ENCODE measurements at places on chromosomes 16 and 17.

DNA sequence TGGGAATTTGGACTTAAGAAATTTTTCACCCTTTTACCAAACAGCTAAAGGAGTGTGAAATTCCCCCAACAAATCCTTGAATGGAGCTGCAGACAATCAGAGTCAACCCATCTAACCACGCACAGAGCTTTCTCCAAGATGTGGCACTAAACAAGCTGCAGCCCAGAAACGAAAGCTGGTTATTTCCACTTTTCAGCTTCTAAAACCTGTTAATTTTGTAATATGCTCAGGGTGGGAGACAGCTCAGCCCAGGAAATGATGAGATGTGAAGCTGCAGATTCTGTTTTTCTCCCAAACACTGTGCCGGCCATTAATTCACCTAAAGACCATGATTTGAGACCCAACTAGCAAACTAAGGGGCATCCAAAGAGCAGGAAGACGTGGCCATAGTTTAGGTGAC, 33.2 kb upstream of the ABR start:
- DNase-seq, result no peak

- no peak for DNase-seq
Measured at GRCh38 chr17:37130984-37131446, 182.3 kb downstream of the AATF start.

GRCh38 chr17:47942096-47942510, 732 bp downstream of the PNPO start:
- no peak for DNase-seq

GRCh38 chr16:11401161-11402050, 56.1 kb downstream of the RMI2 start:
- no peak for DNase-seq

DNA sequence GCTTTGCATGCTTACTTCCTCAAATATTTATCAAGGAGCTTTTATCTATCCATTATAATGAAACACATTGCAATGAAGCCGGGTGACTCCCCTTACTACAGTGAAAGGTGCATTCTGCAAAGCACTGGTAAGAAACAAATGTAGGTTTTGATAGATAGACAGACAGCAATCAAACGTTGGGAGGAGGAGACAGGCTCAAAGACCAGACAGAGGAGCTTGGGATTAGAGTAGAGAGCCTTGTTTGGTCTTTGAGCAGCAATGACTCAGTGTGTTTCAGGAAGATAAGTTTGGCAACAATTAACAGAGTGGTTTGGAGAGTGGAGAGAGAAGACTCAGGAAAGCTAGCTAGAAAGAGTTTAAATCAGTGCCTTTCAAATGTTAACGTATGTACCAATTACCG, 68.8 kb downstream of the ZNF18 start:
- no peak for DNase-seq

DNA sequence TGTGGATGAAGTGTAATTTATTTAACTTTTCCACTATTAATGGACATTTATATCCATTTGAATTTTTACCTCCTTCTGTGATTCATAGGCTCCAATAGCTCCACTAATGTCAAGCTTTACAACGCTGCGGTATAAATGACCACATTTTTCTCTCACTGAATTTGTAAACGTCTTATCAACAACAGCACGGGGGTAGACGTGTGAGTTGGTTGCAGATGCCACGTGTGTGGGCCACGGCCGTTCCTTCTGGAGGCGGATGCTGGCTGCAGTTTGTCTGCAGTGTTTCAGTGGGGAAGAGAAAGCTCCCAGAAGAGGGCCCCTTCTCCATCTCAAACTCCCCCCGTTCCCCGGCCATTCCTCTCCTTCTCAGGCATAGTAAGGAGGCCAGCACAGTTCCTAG, 68.2 kb upstream of the XYLT1 start:
- no peak for DNase-seq

GRCh38 chr17:69654981-69655855, 240.7 kb downstream of the MAP2K6 start:
- no peak for DNase-seq

DNA sequence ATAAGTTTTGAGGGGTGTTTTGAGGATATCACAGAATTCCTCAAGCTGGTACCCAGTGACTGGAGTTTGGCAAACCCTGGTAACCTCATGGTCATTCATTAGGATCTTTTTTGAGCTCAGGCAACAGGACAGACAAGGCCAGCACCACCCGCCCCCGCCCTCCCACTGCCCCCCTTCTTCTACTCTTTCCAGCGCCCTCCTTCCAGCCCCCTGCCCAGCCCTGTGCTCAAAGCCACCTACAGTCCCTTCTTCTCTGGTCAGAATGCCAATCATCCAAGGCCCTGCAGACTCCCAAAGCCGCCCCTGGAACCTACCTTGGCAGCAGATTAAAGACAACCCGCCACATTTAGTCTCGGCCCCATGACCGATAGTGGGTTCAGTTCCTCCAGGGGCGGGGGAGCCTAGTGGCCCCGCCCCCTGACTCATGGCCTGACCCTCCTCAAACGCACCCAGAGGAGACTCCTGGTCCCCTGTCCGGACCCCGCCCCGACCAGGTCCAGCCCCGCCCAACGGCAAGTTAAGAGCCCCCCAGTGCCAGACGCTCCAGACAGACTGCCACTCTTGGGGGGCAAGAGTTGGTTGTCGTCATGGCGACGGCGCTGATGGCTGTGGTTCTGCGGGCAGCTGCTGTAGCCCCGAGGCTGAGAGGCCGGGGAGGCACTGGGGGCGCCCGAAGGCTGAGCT, at the start of gene NAGS:
NAGS (plus strand) TSS at position 546 of the 684 bp plus-strand sequence; CDS start at position 588, 42 bp downstream.
- no peak for DNase-seq

DNA sequence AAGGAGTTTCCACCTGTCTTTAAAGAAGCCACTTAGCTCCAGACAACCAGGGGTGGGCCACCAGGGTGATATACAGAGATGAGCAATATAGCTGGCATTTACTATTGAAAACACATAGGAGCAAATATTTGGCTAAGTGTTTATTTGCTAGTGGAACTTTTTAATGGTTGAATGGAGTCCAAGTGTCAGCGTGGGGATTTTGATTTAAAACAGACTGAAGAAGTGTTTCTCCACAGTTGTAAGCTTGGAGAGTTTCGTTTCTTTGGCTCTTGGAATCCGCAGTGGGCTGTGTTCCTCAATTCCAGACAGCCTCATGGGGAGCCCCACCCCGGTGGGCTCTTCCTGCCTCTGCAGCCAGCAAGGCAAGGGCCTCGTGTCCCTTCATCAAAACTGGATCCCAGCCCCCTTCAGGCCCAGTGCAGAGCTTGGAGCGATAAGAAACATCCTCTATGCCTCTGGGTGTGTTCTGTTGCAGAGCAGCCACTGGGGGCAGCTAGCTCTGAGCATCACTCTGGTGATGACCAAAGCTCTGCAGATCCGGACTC, 36.1 kb downstream of the NOG start:
- DNase-seq, result no peak

DNA sequence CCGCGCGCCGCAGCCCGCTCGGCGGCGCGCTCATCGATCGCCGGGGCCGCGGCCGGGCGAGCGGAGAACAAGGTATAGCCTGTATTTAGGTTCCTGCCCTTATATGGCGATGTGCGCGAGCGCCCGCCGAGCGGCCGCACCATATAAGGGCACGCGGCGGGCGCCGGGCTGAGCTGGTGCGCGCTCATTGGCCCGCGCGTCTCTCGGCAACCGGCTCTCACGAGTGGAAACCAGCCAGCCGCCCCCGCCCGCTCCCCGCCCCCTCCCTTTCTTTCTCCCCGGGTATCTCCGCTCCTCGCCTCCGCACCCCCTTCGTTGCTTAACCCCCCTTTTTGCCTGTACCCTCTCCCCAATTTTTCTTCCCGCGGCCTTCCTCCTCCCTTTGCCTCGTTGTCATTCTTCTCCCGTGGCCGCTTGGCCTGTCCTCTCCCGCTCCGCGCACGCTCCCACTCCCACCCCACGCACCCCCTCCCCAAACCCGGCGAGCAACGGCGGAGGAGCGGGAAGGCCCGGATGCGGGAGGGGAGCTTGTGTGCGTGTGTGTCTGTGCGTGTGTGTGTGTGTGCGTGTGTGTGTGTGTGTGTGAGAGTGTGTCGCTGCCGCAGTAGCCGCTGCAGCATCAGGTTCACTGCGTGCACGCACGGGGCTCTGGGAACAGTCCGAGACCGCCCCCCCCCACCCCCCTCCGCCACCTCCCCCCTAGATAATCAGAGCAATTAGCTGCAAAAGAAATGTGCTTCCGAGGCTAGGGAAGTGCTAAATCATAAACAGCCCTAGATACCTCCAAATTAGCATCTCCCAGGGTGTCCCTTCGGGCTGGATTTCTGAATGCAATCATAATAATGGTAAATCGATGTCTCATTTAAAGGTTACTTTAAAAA, 13.5 kb upstream of the CBX8 start:
- DNase-seq, result peak; percentile 46

DNA sequence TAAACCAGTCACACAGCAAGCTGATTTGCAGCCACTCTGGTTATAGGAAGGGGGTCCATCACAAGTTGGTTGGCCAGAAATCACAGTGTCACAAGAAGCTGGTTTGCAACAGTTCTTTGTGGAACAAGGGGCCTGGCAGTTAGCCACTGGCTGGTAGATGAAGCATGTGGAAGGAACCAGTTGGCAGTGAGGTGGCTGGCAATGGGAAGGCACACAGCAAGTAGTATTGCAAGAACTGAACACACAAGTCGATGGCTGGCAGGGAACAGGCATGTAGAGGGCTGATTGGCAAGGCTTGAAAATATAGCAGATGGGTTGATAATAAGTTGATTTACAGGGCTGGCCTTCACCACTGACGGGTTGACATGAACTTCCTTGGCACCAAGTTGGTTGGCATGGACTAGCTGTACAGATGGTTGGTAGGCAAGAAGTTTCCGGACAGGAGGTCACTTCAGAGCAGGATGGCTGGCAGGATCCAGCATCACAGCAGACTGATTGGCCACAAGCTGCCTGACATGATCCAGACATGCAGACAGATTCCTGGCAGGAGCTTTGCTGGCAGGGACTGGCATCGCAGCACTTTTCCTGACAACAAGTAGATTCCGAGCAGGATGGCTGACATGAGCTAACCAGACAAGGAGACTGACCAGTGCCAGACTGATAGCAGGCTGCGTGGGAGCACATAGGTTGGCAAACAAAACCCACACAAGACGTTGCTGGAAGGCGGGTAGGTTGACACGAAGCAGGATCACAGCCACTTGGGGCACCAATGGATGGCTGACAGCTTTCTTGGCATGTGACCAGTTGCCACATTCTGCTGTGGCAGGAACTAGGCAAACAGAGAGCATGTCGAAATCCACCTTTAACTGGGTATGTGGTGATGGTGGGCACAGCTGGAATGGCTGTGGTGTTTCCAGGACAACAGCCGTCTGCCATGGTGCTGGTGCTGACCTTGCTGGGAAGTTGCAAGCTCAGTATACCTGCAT, at the start of gene KRTAP29-1:
KRTAP29-1 (minus strand) TSS at position 936 of the 986 bp plus-strand sequence; CDS start at position 936, 0 bp downstream.
- no peak for DNase-seq
